Suppressor macrophage (primary cell): ENCODE measurements at places on chromosomes 4 and X.

GRCh38 chr4:42673082-42673425 is 16.1 kb upstream of the ATP8A1 start:
- DNase-seq = no peak

GRCh38 chr4:119517361-119518229 is 111.0 kb downstream of the PDE5A start:
- DNase-seq = peak; percentile 3

GRCh38 chr4:3807822-3808496 is 41.8 kb downstream of the ADRA2C start:
- DNase-seq = no peak

DNA sequence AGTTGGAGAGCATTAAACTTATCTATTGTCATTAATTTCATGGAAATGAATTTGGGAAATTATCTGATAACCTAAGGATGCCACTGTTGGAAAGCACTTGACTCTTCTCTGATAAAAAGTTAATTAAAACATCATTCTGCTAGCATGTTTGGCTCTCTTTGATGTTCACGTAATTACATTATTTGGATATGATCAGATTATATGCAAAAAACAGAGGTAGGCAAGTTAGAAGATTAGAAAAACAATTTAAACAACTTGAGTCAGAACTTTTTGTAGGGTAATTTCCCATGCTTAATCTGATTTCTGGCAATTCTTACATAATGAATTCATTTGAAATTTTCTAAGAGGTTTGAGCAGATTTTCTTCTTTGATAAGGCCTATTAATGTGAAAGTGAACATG is 882.9 kb downstream of the TRAM1L1 start:
- DNase-seq = no peak

DNA sequence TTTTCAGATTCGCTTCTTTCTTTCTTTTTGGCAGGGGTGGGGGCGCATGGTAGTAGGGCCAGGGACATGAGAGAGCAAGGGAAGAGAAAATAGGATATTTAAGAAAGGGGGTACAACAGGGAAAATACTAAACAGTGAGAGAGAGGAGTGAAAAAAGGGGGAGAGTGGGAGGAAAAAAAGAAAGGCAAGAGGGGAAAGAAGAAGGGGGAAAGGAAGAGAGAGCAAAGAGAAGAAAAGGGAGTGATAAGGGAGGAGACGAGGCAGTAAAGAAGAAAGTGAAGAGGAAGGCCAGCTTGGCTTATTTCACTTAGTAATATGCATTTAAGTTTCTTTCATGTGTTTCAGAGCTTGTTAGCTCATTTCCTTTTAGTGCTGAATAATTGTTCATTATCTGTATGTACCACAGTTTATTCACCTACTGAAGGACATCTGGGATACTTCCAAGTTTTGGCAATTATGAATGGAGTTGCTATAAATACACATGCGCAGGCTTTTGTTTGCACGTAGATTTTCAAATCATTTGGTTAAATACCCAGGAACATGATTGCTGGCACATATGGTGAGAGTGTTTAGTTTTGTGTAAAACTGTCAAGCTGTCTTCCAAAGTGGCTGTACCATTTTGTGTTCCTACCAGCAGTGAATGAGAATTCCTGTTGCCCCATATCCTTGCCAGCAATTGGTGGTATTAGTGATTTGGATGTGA is 37.3 kb downstream of the CASP6 start:
- DNase-seq = no peak

DNA sequence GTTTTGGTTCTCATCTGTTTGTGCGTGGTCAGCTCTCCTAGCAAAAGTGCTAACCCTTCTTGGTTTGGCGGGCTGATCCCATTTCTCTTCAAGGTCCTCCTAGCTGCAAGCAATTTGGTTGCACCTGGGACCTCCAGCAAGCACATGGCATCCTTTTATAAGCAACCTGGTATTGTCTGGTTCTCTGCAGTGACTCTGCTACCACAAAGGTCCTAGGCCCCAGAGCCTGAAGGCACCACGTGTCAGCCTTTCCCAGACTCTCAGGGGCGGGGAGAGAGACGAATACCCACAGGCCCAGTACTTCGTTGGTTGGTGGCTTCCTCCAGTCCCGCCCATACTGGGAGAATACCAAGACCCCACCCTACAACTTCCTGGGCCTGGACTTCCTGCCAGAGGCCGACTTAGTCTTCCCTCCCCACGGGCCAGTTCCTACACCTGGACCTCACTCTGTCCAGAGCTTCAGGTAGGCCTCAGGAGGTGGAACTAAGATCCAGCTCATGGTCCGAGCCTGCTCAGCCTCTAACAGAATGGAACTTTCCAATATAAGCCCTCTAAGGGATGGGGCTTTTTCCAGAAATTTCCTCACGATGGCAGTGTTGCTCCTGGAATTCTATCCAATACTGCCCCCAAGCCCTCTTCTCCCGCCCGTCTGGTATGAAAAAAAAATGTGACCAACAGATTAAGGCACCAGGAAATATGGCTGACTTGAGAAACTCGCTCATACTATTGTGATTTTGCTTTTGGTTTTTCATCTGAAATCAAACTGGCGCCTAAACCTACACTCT is 192.5 kb upstream of the STK26 start:
- peak; percentile 87 for DNase-seq

DNA sequence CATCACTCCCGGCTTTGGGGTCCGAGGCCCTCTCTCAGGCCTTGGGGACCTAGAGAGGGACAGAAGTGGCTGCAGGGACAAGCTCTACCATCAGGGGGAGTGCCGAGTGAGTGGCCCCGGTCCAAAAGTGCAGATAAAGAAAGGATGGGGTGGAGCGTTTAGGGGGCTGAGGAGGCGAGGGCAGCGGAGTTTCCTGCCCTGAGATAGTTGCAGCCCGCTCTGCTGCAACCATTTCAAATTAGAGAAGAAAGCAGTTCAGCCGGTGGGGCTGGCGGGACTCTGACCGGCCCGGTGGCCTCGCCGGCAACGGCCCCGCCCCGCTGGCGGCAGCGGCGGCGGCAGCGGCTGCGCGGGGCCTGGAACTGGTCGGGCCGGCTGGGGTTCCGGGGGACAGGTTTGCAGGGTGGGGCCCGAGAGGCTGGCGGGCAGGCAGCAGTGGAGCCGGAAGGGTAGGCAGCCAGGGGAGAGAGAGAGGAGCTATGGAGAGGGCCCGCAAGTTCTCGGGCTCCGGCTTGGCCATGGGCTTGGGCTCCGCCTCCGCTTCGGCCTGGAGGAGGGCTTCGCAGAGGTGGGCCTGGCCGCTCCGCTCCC is 7.6 kb downstream of the DLG3 start:
- DNase-seq = peak; percentile 27

GRCh38 chr4:112075129-112075753 is 70.0 kb upstream of the FAM241A start:
- peak; percentile 69 for DNase-seq

DNA sequence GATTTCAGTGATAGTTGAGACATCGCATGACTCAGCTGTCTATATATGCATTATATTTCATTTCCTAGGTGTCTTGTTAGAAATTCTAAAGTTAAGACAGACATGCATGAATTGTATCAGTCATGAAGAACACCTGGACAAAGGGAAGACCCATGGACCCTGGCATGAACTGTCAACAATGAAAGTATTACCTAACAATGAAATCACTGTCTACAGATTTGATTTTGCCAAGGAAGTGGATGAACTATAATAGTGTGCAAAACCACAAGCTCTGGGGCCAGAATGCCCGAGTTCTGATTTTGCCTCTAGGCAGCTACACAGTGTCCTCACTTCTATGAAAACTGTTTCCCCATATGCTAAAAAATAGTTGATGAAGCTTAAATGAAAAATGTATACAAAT is 386.1 kb downstream of the NLGN4X start:
- DNase-seq = no peak

DNA sequence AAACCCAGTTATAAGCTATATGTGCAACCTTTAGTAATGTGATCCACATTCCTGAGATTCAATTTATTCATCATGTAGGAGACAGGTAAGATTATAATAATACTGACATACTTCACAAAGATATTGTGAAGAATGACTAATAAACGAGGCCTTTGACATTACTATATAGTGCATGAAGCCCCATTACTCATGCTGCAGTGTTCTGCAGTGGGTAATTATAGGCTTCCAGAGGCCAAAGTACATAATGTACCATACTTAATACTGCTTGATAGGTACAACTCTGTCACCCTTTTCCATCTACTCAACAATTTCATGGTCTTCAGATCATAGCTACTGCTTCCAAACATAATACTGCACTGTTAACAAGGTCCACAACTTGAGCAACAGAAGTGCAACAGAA is 68.9 kb downstream of the COL25A1 start:
- DNase-seq = no peak

GRCh38 chr4:1172228-1172851 is at the start of gene SPON2:
Gene SPON2 (minus strand): TSS chr4:1172583.
- peak; percentile 30 for DNase-seq

DNA sequence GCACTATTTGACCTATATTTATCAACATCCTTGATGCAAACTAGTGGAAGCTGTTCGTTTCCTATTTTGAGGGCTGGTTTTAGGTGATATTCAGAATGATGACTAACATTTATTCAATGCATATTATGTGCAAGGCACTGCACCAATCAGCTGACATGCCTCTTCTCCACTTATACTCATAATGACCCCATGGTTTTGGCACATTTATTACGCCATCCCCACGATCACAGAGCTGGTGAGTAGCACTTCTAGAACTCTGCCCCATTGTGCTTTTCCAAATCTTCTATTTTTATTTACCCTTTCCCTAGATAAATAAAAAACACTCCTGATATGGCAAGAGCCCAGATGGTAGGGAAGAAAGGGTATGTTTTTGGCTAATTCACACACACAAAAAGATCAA is 13.1 kb downstream of the SCML1 start:
- DNase-seq = no peak

- no peak for DNase-seq
These were observed 74.0 kb downstream of the FAM53A start for GRCh38 chr4:1609901-1610790.

DNA sequence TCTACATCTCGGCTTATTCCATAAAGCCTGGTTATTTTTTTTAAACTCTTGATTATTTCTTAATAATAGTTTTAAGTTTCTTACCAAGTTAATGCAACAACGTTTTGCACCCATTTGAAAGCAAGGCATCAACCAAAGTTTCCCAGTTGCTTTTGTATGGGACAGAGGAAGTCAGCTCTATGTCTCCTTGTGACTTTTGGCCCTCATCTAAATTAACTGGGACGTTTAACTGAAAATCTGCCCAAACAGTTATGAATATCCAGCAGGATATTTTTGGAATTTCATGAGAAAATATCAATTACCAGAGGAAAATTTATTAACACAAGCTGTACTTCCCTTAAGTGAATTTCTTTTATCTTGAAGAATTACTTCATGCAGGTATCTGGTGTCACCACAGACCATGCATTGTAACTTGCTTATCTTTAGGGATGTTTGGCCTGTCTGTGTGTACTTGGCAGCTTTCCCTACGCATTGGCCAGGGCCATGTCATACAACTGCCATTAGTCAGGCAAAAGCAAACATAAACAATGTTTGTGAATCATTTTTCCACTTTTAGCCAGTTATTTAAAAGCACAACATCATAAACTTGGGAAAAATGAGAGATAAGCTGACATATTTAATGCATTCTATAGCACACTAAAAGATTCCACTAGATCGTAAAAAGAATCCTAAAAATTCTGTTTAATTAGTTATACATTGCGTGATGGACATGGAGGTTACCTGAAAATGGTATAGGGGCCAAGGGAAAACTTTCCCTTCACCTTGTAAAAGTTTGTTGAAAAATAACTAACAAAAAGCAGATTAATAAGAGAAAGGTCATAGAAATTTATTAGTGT is 101.4 kb upstream of the PDE5A start:
- no peak for DNase-seq

DNA sequence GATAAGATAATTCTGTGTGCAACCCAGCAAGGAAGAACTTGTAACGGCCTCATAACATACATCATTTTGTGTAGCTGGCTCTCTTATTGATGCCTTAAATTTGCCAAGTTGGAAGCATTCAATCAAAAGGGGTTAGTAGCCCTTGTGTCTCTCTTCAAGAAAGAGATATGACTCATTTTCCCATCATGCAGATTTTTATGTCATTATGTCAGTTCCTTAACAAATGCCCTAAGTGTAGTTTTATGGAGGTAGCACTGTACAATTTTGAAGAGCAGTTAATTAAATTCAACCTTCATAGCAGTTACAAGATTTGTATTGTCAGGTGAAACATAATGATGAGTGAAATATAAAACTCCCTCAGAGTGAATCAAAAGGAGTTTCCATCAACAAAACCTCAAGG is 215.6 kb downstream of the GRIA3 start:
- no peak for DNase-seq

DNA sequence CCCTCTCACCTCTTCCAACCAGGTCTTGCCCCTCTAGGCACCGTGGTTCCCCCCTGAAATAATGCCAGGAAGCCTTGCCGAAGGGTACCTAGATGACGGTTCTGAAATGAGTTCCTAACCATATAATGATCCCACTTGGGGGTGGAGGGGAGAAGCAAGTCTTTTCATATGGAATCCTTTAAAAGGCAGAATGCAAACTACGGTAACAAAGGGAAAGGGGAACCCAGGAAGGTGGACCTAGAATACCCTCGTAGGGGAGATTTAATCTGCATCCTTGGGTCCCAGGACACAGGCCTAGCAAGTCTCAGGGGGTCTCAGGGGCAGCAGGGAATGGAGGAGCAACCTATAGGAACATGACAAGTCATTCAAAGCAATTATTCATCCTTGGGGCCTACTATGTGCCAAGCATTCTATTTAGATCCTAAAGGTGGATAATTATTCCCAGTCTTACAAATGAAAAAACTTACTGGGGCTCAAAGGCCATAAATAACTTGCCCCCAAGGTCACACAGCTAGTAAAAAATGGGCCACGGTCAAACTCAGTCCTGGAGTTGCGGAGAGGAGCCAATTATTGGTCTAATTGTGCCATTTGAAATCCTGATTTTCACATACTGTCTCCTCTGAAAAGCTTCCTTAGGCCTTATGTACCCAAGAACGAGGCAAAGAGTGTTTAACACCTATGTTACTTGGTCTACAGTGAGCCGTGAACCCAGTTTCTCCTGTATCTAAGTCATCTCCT is 8.8 kb downstream of the BCOR start:
- no peak for DNase-seq

DNA sequence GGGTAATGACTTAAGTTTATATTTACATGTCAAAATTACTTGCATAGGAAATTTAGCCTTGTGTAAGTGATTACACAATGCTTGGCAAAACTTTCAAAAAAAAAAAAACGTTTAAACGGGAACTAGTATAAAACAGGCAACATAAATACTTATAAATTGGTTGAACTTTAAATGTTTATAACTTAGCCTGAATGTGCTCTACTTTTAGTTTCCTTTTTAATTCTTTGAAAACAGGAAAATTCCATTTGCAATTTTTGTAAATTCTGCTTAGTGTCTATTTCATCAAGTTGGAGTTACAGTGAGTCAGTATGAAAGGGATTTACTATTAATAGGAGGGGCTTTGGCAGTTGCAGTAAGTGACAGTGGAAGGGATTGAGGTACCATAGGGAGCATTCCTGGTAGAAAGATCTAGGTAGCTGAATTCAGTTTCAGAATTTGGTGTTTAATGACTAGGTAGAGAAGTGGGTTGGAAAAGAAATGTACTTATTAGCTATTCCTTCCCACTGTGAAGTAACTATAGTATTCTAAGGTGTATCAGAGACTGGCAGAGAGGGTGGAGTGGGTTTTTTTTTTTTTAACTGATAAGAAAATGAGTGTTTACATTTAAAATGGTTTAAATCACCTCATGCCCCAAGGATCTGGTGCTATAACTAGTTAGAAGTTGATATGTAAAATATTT is 2.8 kb downstream of the STAG2 start:
- no peak for DNase-seq

- peak; percentile 30 for DNase-seq
These were observed 1.4 kb downstream of the TMLHE start for GRCh38 chrX:155611302-155611701.

GRCh38 chr4:170007113-170007512 is 19.1 kb downstream of the MFAP3L start:
- DNase-seq = no peak

GRCh38 chr4:76300012-76300411 is 6.5 kb upstream of the STBD1 start:
- peak; percentile 59 for DNase-seq
